Large intestine (tissue), 12 donors: ENCODE measurements at places on chromosomes 13 and 19.

DNA sequence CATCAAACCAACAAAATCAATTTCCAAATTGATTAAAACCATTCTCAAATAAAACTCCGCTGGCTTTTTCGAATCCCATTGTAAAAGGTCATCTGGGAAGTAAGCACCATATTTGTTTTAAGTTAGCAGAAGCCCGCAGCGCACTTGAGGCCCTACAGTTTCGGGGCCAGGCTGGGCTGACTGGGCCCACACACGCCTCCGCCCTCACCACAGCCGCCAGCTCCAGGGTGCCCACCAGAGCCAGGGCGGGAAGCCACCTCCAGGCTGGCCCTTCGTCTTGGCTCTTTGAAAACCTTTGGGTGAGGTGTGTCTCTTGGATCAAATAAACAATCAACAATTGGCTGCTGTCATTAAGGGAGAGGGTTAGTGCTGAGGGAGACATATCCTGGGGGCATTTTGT, 133.3 kb downstream of the SOX1 start:
- no peak for DNase-seq

GRCh38 chr19:28247243-28247642, 965.7 kb downstream of the UQCRFS1 start:
- no peak for DNase-seq

DNA sequence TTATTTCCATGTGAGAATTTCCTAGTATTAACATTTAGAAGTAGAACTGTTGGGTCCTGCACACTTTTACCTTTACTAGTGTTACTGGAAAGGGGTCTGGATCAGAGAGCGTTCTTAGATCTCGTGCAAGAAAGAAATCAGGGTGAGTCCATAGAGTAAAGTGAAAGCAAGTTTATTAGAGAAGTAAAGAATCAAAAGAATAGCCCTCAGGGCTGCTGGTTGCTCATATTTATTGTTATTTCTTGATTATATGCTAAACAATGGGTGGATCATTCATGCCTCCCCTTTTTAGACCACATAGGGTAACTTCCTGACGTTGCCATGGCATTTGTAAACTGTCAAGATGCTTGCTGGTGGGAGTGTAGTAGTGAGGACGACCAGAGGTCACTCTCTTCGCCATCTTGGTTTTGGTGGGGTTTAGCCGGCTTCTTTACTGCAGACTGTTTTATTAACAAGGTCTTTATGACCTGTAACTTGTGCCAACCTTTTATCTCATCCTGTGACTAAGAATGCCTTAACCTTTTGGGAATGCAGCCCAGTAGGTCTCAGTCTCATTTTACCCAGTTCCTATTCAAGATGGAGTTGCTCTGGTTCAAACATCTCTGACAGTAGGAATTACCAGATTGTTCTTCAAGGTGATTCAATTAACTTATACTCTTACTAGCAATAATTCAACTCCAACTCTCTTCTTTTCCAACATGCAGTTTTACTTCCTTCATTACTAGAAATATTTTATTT, 27.4 kb downstream of the NDFIP2 start:
- DNase-seq, result no peak

DNA sequence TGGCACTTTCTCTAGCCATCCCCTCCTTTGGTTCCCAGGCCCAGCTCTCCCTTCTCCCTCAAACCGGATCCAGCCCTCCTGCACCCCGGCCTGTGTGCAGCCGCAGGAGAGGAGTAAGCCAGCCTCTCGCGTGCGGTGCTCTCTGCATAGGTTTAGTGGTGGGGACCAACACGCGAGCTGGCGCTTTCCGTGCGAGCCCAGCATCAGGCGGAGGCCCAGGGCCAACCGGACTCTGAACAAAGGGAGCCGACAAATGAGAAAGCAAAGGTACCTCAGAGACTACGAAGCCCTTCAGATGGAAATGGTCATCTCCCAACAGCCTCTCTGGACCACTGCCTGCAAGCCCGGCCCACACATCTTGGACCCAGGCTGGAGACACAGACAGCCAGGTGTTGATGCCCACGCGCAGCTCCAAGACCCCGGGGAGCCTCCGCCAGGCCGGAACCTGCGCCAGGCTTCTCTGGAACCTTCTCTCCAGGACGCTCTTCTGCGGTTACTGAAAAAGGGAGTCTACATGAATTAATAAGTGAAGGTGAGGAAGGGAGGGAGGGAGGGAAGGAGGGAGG, 16.5 kb upstream of the LATS2 start:
- DNase-seq, result no peak

DNA sequence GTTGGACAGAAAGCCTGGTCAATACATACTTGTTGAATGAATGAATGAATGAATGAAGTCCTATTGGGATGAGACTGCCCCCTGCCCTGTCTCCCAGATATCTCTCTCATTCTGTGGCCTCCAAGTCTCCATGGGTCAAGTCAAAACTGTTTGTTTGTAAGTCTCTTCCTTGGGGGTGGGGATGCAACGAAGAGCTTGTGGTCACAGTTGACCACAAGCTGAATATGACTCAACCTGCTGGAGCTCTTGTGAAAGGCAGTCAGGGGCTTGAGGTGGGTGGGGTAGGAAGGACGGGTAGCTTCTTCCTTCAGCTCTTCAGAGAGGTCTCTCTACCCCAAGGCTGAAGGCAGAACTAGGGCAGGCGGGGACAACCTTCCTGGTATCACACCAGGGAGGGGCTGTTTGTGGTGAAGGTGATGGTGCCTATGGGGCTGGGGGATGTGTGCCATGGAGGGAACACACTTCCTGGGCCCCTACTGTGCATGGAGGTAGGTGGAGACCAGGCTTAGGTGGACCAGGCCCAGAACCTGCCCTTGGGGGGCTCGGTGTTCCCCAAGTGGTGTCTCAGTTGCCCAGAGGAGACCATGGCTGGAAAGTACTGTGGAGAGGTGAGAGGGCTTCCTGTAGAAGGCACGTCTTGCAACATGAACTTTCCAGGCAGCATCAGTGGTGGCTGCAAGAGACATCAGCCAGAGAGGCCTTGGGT, 8.0 kb downstream of the MYO1F start:
- DNase-seq, result peak; percentile 34

DNA sequence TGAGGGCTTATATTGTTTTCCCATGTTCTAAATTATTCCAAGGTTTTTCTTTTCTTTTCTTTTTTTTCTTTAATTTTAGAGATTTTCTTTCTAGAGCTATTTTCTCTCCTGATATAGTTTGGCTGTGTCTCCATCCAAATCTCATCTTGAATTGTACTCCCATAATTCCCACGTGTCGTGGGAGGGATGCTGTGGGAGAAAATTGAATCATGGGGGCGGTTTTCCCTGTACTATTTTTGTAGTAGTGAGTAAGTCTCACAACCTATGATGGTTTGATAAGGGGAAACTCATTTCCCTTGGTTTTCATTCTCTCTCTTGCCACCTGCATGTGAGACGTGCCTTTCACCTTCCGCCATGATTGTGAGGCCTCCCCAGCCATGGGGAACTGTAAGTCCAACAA, 1906.4 kb upstream of the PRR20A start:
- DNase-seq, result no peak

DNA sequence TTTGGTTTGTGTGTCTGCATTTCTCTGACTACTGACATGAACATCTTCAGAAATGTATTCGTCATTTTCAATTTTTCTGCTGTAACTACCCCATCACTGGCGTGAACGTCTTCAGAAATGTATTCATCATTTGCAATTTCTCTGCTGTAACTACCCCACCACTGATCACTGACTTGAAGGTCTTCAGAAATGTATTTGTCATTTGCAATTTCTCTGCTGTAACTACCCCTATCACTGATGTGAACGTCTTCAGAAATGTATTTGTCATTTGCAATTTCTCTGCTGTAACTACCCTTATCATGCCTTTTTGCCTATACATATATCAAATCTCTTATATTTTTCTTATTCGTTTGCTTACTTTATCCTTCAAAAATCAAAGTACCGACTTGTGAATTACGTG, 274.0 kb downstream of the EFNB2 start:
- no peak for DNase-seq

- no peak for DNase-seq
Observed at GRCh38 chr13:66830940-66831716, 399.0 kb downstream of the PCDH9 start.
